COLO829 (cell line): ENCODE measurements at places on chromosomes 1 and 21.
A peak's percentile ranks its signal among the peaks of the same experiment; 100 is the strongest.

- no peak for DNase-seq
Observed at GRCh38 chr1:109467301-109467777, 993 bp downstream of the SYPL2 start.

DNA sequence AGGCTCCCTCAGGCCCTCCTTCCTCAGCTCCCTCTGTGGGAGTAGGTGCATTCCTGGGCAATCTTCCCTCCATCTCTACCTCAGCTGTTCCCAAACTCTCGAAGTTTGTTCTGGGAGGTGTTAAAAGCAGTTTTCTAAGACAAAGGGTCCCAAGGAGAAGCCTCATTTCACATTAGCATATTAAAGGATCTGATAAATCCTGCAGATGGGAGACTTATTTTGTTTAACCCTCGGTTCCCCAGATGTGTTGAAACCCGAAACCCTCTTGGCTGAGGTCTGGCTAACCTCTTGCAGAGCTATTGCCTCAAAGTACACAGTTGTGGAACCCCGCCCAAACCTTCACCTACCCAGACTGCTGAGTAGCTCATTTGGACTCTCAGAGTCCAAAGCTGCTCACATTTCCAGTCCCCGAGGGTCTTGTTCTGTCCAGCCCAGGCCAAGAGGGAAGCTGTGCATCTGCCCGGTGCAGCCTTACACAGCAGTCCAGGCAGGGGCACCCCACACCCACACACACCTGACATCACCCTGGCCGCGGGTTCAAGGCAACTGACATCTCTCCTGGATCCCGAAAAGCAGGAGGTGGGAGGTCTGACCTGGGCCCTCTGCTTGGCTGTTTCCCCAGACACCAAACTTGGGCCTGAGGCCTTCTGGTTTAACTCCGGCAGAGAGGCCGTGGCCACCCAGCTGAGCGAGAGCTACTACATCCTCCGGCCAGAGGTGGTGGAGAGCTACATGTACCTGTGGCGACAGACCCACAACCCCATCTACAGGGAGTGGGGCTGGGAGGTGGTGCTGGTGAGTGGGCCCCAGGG is 19.5 kb upstream of the SELENON start:
- no peak for DNase-seq

GRCh38 chr1:238892612-238893011 is 493.8 kb upstream of the CHRM3 start:
- peak; percentile 87 for DNase-seq

- no peak for DNase-seq
Observed at GRCh38 chr1:67886076-67886475, 52.8 kb upstream of the GNG12 start.

- no peak for DNase-seq
Observed at GRCh38 chr1:34342334-34342733, 165.6 kb downstream of the C1orf94 start.

- DNase-seq = no peak
Observed at GRCh38 chr1:17655169-17655568, 100.0 kb upstream of the ACTL8 start.

DNA sequence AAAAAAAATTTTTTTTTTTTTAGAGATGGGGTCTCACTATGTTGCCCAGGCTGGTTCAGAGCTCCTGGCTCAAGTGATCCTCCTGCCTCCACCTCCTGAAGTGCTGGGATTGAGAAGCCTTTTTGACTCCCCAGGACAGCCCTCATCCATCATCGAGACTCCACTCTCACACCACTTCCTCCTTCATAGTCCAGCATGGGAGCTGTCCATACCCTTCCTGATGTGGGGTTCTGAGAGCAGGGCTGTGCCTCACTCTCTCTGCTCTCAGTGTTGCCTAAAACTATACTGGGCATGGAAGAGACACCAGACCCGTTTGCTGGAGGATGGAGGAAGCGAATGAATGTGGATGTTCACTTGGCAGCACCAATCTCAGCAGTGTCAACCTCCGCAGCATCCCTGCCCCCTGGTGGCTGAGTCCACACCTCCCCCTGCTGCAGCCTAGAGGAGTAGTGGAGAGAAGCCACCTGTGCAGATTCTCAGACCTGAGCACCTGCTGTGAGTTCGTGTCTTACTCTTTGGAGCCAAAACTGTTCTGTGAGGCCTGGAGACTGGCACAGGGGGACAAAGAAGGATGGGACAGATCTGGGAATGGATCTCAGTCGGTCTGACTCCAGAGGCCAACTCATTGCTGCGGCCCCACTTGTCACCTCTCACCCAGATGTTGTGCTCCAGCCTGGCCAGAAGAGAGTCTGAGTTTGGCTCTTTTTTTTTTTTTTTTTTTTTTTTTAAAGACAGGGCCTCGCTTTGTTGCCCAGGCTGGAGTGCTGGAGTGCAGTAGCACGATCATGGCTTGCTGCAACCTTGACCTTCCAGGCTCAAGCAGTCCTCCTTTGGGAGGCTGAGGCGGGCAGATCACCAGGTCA is 17.7 kb downstream of the TINAGL1 start:
- DNase-seq = peak; percentile 37

GRCh38 chr1:227774051-227774731 is 39.0 kb downstream of the SNAP47 start:
- DNase-seq = no peak

DNA sequence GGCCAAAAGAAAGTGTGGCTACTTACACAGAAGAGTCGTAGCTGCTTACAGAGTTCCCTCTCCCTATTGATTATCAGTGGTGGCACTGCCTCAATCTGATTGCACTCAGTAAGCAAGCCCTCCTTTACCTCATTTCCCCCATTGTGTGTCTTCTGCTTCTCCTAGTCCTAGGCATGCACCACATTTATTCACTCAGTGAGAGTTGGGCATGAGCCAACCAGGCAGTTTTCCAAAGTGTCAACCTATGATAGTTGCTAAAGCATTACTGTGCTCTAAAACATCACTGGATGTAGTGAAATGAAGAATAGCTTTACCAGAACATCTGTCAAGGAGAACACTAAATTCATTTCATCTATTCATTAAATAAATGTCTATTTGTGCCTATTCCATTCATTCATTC is 19.3 kb downstream of the GJA5 start:
- DNase-seq = no peak

DNA sequence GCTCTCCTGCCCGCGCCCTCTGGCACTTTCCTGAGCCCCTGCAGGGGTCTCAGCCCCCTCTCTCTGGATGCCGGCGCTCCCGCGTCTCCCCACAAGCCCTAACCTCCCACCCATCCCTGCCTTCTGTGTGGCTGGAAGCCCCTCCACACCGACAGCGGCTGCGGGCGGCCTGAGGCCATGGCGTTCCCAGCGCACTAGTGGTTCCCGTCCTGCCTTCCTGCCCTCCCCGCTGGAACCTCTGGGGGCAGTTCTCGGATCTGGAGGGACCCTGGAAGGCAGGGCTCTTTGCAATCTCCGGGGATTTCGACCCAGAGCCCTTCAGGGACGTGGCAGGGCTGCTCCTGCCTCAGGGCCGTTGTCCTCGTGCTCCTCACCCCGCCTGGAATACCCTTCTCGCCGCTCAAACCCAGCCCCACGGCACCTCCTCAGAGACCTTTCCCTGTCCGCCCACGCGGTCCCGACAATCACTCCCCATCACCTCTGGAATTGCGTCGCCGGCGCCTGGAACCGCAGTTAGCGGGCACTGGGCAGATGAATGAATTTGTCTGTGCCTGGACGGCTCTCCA is 493 bp upstream of the ESPN start:
- DNase-seq = no peak

GRCh38 chr1:111202707-111203623 is 2.5 kb upstream of the DENND2D start:
- DNase-seq = no peak

GRCh38 chr1:162025541-162025940 is 1.9 kb upstream of the OLFML2B start:
- no peak for DNase-seq

GRCh38 chr1:24905355-24905978 is 24.6 kb downstream of the RUNX3 start:
- no peak for DNase-seq

DNA sequence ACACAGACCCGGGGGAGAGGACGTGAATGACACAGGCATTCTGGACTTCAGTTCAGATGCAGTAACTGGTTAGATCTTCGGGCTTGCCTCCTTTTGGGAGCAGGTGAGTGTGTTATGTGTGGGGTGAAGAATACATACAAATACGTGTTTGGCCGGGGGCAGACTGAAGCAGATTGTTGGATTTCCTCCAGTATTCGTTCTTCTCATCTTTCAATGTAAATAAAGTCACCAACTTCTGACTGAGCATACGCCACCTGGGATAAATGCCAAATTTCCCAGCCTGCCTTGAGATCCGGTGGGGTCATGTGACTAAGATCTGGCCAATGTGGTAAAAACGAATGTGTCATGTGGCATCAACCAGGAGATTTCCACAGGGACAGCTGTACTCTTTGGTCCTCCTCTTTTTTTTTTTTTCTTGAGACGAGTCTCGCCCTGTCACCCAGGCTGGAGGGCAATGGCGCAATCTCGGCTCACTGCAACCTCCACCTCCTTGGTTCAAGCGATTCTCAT is 189.8 kb downstream of the RGS7 start:
- no peak for DNase-seq

DNA sequence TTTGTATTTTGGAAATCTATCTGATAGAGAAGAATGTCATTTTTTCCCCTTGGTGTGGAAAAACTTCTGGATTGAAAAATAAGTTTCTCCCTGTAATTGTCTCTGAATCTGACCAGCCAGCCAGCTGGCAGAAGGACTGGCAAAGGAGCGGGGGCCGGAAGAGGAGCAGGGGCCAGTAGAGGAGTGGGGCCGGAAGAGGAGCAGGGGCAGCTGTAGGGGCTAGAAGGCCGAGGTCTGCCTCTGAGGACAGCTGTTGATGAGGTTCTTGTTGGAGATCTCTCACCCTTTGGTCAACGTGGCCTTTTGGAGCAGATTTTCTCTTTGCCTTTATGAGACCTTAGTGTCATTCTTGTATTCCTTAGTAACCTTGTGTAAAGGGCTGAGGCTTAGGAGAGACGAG is 121.8 kb downstream of the GALNT2 start:
- DNase-seq = no peak
